ENCODE measurements at places on chromosomes 3 and 15.

DNA sequence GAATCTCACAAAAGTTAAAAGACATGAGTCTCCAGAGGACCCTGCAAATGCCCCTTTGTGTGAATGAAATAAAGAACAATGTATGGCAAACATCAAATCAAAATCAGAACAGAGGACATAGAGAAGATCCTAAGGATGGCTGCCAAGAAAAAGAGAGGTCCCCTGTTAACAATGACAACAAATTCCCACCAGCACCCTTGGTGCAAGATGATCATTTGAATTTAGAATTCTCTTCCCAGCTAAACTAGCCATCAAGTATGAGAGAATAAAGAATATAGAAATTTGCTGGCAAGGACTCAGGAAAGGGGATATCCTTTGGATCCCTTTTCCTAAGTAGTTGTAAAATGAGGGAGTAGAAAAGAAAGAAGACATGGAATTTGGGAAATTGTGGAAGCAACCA is 8.2 kb downstream of the GP5 start:
- no peak for DNase-seq

DNA sequence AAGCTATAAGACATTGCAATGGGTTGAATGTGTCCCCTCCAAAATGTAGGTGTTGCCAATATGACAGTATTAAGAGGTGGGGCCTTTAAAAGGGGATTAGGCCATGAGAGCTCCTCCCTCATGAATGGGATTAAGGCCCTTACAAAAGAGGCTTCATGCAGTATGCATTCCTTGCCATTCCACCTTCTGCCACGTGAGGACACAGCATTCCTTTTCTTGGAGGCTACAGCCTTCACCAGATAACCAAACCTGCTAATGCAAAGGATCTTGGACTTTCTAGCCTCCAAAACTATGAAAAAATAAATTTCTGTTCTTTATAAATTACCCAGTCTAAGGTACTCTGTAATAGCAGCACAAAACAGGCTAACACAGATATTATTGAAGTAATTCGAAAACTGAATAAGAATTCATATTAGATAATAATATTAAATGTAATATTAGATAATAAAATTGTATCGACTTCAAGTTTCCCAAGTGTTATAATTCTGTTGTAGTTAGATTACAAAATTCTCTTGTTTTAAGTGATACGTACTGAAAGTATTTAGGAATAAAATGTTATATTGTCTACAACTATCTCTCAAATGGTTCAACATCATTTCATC is 29.4 kb upstream of the ATP8B4 start:
- DNase-seq: no peak

DNA sequence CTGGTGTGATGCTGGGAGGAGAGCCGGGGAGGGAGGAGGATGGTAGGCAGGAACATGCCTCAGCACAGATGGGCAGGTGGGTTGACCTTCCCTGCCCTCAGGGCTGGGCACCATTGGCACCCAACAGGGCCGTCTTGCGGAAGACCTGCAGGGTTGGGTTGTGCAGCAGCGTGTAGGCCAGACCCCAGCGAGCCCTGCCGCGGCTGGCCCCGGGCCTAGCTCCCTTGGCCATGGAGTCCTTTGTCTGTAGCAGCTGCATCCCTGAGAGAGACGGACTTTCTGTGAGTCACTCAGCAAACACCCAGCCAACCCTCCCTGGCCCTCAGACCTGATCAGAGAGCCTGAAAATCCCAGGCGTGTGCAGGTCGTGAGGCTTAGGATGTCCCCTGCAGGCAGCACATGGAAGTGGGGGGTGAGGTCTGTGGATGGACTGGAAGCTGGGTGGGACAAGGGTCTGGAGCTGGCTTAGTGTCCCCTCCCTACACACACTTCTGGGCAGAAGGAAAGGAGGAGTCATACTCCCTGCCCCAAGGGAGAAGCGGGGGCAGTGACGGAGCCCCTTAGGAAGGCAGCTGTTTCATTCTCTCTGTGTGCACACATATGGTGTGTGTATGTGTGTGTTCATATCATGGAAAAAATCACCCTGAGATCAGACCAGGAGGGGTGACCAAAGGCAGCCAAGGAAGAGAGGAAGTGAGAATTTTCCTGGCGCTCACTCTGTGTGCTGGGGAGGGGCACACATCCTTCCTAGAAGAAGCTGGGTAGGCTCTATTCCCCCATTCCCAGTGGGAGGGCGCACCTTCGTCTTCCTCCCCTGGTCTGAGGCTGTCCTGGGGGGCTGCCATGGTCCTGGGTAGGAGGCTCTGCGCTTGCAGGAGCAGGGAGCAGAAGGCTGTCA is 6.7 kb downstream of the ISLR start:
- DNase-seq: no peak

DNA sequence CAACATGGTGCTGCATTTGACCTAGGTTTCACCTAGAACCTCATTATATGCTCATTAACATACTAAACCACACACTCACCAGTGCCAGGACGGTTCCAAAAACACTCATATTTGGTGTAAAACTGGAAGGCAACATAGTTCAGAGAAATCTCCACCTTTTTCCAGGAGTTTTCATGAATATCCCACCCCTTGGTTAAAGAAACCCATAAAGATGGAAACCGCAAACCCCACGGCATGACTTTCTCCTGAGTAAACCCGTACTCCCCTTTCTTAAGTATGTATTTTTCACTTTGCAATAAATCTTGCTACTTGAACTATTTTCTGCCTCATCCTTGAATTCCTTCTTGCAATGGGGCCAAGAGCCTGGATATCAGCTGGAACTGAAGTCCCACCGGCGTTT is 379.3 kb downstream of the MAGI1 start:
- no peak for DNase-seq

GRCh38 chr15:78537266-78537905 is 2.9 kb upstream of the PSMA4 start:
- DNase-seq: no peak

- no peak for DNase-seq
Observed at GRCh38 chr3:197801891-197802778, 11.1 kb downstream of the LRCH3 start.

GRCh38 chr3:36560685-36561084 is 180.4 kb downstream of the STAC start:
- DNase-seq: no peak

- peak; percentile 57 for DNase-seq
Observed at GRCh38 chr3:39448506-39449233, 18.8 kb upstream of the MOBP start.

DNA sequence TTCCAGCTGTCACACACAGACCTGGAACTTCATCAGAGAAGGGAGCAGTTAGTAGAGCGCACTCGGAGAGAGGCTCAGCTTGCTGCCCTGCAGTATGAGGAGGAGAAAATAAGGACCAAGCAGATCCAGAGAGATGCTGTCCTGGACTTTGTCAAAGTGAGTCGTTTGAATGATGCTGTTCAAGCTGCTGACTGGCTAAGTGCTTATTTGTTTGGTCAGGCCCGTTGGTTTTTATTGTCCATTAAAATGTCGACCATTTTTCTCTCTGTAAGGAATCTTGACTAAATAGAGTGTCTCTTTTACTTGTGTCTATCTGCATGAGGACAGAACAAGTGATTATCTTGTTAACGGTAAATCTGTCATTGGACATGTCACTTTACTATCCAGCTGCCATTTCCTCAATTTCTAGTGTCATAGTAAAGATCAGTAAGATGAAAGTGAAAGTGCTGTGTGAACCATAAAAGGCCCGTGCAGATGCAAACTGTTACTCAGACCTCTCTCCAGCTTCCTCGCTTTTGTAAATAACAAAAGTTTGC is 56.9 kb downstream of the LRCH3 start:
- peak; percentile 31 for DNase-seq

DNA sequence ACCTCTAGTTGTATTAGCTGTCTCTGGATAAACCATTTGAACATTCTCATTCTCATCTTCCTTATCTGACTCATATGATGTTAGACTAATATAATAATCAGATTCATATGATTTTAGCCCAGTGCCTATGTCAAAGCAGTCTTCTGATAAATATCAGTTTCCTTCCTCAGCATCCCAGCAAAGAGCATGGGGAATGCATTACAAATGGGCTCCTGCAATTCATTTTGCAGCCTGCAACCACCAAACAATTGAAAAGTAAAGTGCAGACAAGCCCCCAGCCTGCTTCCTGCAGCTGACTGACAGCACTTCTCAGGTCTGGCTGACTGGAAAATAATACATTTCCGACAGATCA is 78.2 kb upstream of the STAC start:
- DNase-seq: no peak

DNA sequence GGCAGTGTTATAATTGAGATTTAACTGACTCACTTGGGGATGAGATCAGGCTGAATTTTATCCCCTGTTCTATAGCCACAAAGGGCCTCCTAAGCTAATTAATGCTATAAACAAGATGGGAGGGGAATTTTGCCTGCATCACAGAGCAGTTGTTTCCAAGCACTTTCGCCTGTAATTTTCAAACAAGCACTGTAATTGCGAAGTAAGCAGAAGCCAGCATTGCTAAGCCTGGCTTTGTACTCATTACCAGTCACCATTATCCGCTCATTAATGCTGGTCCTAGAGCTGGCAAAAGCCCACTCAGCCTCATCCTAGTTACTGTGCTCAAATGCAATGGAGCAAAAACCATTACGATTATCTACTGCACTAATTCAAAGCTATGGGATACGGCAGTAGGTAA is 356.6 kb upstream of the UBE2E2 start:
- no peak for DNase-seq

Measured in left colon (tissue), 2 donors.